ENCODE measurements at places on chromosomes 2 and 18.
A peak's percentile ranks its signal among the peaks of the same experiment; 100 is the strongest.

- DNase-seq = no peak
Measured at GRCh38 chr2:236550701-236551465, 18.7 kb upstream of the ACKR3 start.

DNA sequence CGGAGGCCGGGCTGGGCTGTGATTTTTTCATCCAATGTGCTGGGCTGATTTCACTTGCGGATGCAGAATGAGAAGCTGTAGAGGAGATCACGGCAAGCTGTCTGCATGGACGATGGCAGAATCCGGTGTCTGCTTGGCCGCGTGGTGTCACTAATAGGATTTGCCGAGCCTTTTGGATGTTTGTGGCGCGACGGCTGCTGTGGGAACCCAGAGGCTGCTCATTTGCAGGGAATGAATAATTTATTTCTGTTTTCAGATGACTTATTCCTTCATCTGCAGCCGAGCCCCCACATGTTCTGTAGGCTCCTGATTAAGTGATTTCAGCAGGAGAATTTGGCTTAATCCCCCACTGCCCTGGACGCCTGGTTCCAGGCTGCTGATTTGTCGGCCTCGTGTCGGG, 62.6 kb downstream of the ODC1 start:
- no peak for DNase-seq

GRCh38 chr2:40260437-40260836, 191.5 kb downstream of the SLC8A1 start:
- no peak for DNase-seq

GRCh38 chr2:229256376-229256775, 14.7 kb downstream of the PID1 start:
- DNase-seq = no peak

DNA sequence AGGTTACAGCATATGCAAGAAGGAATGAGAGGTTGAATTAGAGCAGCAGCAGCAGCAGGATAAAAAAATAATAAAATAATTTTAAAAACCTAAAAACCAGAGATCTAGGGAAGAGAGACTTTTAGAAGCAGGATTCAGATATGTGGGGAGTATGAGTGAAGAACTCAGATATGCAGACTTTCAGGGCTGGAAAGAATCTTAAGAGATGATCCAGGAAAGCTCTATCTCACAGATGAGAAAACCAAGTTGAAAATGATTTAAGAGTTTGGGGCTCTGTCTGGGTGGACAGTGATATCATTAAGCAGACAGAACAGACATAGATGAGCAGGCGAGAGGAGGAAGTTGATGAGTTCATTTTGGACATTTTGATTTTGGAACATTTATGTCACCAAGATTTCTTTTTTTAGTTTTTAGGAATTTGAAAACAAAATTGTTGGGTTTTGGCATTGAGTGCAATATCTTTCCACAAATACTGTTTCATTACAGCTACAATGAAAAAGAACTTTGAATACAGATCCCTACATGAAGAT, 31.8 kb downstream of the BCL2 start:
- DNase-seq = no peak

- peak; percentile 45 for DNase-seq
Measured at GRCh38 chr2:74481961-74482800, 617 bp downstream of the CCDC142 start.

DNA sequence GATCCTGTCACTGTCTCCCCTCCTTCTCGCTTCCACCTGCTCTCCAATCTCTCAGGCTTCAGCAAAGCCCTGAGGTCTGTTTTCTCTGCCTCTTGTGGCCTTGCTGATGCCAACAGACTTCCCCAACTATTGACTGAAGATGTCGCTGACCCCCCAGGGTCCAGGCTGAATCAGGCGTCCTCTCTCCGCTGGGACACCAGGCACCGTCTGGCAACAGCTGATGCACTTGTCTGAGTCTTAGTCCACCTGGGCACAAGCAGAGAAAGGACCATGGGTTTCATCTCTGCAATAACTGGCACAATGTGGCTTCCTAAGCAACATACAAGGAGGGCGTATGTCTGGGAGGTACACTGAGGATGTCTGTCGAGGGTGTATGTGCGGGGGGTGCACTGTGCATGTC, 248.7 kb upstream of the MYT1L start:
- DNase-seq = no peak

DNA sequence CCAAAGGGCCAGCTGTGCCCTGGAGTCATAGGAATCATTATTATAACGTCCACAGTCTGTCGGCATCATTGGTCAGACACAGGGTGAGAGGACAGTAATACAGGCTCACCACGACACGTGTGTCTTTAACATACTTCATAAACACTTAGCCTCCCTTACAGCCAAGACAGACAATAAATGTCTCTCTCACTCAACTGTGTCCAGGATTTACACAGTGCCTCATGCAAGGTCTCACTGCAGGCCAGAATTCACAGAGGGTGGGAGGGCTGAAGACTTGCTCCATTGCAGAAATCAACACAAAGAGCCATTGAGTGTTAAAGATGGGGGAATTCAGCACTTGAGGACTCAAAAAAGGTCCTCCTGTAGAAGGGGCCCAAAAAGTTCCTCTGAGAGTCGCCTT, 210.5 kb downstream of the BCL2 start:
- DNase-seq = no peak

- DNase-seq = no peak
Measured at GRCh38 chr18:52950155-52950554, 610.2 kb downstream of the DCC start.

GRCh38 chr2:138086576-138086975, 122.3 kb downstream of the HNMT start:
- no peak for DNase-seq

GRCh38 chr2:188076149-188077056, 215.3 kb upstream of the GULP1 start:
- DNase-seq = no peak
